Activated CD4-positive, CD25-positive, alpha-beta regulatory T cell treated with anti-CD3 and anti-CD28 coated beads, Interleukin-2, amount 50 U/mL, for 72 hours (primary cell): ENCODE measurements at places on chromosomes 3 and 15.
A peak's percentile ranks its signal among the peaks of the same experiment; 100 is the strongest.

DNA sequence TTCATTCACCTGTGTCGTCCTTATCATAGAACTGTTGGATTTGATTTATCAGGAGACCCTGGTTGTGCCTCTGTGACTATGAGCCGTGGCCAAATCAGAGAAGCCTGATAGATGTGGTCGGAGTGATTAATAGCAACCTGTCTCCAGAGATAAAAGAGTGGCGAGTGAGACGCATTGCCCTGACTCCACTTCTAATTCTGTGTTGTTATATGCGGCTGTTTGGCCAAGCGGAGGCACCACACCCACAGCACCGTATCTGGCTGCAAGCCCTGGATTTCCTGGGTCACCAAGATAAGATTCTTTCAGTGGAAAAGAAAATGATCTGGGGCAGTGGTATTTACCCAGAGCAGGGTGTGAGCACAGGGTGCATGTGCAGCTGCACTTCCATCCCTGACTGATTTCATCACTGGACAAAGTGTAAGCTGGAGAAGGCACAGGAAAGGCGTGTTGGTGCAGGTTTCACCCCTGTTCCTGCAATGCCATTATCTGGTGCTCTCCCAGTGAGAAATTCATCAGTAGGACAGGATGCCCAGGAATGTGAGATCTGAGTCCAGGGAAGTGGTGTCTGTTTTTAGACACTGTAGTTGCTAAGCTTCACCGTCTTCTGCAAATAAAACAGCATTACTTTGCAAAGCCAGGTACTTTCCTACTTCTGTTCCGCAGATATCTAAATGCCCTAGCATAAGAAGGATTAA is 84.6 kb downstream of the CD47 start:
- no peak for DNase-seq

GRCh38 chr3:94063496-94064119 is 747 bp downstream of the NSUN3 start:
- DNase-seq = no peak

DNA sequence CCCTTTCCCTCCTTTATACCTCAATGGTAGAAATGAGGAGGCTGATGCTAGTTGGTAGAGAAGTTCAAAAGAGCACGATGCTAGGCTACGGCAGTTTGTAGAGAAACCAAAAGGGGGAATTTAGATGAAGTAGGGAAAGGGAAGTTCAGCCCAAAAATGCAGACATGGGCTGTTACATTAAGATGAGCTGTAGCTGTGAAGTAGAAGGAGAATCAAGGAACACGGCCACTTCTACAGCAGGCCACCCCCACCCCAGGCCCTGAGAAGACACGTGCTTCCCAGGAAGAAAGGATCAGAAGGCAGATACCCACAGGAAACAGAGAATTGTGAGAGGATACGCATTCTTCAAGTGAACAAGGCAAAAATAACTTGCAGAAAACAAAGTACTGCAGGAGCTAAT is 2.1 kb upstream of the PARP14 start:
- no peak for DNase-seq

DNA sequence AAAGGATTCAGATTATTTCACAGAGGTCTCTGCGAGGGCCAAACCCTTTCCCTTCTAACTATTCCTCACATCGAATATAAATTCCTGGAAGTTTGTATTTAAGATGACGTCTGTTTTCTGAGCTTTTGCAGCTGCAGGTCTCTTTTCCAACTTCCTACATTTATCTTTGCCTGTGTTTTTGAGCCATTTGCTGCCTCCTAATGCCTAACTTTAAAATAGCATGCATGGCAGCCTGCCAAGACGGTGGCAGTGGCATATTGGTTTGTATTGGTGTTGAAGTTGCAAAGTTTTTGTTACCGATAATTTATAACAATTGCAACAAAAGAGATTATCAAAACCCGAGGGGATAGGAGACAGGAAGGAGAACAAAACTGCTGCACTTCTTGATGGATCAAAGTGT is 187.1 kb upstream of the DNAJC19 start:
- DNase-seq = no peak

GRCh38 chr3:52570076-52570475 is 33.7 kb downstream of the UQCC5 start:
- DNase-seq = no peak

DNA sequence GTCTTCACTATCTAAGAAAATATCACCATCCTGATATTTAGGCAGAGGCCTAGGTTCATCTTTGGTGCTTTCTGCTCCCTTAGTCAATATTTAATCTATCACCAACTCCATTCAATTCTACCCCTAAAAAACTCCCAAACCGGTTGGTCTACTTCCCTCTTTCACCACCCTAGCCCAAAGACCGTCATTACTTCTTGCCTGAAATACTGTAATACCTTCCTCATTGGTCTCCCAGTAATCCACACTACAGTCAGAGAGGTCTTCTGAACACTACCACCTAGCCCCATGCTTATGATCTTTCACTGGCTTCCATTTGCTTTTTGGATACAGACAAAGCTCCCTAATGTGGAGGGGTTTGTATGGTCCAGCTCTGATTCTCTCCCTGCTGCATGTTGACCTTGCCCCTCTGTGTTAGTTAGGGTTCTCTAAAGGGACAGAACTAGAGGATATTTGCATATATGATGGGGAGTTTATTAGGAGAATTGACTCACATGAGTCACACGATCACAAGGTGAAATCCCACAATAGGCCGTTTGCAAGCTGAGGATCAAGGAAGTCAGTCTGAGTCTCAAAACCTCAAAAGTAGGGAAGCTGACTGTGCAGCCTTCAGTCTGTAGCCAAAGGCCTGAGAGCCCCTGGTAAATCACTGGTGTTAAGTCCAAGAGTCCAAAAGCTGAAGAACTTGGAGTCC is 36.4 kb upstream of the ATP2C1 start:
- no peak for DNase-seq

GRCh38 chr15:42184736-42185135 is 23.4 kb downstream of the VPS39 start:
- no peak for DNase-seq

GRCh38 chr3:147387885-147388699 is 18.3 kb downstream of the ZIC4 start:
- DNase-seq = no peak

- peak; percentile 71 for DNase-seq
These were observed 225.1 kb upstream of the C2CD4B start for GRCh38 chr15:62389885-62390790.
